ENCODE measurements at places on chromosomes 3 and 15.

- DNase-seq, result no peak
Measured at GRCh38 chr3:188215129-188215528, 61.2 kb downstream of the LPP start.

DNA sequence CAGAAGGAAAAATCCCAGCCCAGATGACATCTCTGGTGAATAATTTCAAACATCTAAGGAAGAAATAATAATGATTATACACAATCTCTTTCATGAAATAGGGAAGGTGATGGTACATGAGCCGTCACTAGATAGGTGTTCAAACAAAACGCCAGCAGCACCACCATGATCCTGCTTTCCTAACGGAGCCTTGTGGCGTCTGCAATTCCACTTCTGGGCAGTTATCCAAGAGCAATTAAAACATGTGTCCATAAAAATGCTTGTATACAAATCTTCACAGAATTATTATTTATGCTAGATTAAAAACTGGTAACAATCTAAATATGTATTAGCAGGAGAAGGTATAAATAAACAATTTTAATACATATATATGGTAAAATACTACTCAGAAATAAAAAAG, 33.7 kb downstream of the RTP4 start:
- DNase-seq, result no peak

DNA sequence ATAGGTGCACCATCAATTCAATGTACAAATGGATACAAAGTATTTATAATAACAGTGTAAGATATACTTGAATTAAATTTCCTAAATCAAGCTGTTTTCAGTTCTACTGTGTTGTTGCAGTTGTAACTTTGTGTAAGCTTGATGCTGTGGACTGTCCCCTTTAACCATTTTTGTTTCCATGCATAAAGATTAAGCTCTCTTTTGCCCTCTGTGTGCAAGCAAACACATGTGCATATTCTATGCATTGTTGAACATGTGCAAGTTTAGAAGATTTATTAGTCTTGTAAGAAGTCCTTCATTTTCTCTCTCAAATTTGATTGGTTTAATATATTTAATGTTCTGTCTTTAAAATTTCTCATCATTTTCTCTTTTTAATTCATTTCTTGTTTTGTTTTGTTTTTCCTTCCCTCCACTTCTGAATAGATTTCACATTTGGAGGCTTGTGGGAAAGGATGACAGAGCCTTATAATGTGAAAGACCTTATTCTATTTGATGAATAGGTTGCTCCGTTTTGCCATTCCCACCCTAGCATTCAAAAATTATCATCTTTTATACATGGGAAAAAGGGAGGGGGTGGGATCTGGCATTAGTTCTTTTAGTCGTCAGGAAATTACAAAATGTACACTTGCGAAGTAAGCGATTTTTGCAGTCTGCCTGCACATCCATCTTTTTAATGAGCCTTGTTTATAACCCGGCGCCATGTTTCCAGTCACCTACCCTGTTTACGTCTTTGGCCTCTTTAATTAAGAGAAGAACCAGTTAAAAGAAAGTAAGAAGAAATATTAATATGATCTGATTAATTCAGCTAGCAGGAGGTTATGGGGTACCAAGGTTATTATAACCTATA, 961.5 kb upstream of the NR2F2 start:
- no peak for DNase-seq

GRCh38 chr15:78974272-78974918, 29.5 kb upstream of the CTSH start:
- DNase-seq, result no peak

DNA sequence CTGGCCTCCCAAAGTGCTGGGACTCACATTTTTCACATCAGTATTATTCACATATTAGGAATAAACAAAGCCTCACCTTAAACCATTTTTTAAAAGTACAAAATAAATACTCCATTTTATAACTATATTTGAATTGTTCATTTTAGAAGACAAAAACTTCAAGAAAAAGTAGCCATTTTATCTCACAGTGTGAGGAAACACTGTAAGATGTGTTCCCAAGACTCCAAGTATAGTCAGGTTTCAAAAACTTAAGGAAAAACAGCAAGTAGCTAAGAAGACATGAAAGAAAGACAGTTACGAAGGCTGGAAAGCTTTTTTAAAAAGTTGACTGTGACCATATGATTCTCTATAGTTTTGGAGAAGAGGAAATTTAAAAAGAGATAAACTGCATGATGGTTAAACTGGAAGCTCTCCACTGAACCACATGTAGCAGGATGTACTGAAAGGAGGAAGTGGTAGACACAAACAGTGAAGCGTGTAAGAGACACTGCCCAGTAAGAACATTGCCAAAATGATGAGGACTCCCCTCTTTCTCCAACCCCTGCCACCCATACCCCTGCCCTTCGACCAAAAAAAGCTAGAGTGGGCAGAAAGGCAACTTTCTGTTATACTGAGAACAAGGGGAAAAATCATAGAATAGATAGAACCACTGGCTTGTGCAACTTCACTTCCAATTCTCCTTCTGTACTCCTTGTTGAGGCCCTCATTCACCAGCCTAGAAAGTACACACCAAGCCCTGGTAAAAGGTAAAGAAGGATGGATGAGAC, 6.2 kb upstream of the TMF1 start:
- no peak for DNase-seq

- peak; percentile 43 for DNase-seq
Measured at GRCh38 chr3:184718431-184718830, 6.6 kb upstream of the MAGEF1 start.

DNA sequence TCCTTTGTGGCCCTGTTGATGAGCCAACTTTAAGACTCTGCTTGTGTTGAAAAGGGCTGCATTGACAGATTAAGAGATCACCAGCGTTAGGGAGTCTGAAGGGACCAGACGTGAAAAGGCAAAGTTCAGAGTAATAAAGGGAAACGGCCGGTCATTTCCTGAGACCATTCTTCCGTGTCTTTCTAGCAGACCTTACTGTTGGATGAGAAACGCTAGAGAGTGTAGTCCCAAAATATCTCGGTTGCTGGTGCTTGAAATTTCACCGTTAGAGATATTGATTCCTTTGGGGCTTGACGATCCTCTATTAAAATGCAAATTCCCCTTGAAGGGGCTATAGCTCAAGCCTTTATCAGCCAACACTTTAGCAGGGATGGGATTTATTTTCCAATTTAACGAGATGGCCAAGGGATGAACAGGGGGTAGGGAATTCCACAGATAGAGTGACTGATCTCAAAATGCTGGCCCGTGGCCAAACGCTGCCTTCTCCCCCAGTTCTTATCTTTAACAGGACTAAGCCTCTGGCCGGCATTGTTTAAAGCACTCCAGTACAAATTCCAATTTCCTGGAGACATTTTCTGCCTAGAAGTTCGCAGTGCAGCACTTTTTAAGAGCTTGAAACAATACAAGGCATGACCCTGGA, 250.4 kb downstream of the TJP1 start:
- peak; percentile 44 for DNase-seq

- DNase-seq, result no peak
Measured at GRCh38 chr3:23913873-23914743, 2.7 kb downstream of the NKIRAS1 start.

DNA sequence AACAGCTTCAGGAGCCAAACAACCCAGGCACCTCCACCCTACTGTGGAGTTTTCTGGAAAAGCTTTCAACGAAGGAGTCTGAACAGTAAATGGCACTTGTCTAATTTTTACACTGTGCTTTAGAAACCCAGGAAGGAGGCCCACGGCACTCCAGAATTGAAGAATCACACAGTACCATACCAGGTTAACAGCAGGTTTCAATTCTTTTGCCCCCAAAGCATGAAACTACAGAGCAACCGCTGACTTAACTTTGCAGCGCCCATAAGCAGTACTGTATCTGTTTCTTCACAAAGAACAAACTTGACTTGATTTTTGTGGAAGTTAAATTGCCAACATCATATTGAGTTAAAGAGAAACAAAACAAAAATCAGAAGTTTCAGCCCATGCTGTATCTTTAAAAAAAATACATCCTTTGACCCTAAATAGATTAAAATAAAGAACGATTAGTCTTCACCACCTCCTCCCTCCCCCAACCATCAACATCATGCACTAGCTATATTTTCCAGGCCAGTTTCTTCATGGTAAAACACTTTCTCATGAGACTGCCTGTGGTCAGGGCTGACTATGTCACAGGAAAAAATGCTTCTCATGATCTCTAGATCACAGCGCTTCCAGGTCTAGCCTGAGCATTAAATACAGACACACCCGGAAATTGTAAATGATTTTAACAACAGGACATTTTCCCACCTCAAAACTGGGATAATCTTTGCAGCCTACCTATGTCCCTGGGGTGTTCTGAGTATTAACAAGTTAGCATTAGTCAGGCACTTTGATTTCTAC, 456.3 kb downstream of the FOXP1 start:
- DNase-seq, result no peak

DNA sequence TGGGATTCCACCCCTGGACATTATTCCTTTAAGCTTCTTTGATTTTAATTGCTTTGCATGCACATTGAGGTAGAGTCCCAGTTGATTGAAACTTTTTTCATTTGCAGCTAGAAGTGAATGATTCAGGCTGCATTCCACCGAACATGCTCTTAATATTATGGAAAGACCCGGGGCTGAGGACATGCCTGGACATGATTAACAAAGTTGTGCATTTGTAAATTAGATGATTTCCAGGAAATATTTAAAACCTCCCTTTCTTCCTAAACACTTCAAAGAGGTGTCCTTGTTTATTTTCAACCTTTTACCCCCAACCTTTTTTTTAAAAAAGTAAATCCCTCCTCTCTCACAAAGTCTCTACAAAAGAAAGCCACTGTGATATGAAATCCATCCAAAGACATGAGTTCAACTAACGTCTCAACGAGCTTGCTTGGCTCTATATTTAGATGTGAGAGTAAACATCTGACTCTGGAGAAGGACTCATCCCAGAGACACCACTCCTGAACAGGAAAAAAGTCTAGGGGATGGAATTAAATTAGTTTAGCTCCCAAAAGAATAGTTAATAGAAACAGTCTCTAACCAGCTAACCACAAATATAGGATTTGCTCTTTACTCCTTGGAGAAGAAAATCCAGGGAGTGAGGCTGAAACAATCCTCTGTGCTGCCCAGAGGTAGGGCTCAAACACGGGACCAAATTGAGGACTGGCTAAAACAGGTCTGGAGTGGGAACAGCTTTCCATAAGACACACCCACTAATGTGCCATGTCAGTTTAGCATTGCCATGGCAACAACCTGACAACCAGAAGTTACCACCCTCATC, 83.1 kb downstream of the XXYLT1 start:
- peak; percentile 65 for DNase-seq

DNA sequence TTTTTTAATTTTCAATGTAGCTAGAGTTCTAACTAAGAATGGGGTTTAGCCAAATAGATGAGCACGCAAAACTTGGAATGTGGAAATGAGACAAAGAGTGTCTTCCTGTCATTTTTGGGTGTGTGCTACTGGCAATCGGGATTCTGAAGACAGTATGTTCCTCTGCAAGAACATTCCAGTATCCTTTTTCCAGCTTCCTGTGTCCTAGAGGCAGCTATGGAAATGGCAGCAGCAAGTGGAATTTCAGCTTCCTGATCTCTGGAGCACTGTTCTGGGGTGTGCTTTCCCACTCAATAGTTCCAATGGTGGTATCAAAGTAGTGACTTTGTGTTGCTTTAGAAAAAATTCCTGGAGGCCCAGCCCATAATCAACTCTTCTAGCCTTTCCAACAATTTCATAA, 642.9 kb upstream of the KCNMB2 start:
- peak; percentile 46 for DNase-seq

- DNase-seq, result no peak
Measured at GRCh38 chr15:25059698-25060471, 105.1 kb downstream of the SNRPN start.

DNA sequence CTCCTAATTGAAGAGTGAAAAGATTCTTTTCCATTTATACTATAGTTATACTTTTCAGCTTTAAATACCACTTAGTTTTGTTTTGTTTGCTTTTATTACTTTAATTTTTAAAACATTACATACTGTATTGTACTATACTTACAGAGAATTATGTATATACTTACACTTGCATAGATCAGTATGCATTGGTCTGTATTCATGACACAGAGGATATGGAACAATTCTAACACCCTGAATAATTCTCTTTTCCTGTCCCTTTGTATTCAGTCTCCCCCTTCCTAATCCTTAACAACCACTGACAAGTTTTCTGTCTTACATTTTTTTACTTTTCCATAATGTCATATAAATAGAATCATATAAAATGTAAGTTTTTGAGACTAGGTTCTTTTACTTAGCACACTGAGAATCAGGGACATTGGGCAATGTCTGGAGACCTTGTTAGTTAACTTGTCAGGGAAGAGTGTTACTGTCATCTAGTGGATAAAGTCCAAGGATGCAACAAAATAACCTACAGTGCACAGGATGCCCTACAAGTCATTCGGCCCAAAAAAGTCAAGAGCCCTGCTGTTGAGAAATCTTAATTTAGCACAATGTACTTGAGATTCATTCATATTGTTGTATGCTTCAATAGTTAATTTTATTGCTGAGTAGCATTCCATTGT, 95.7 kb upstream of the MCTP2 start:
- peak; percentile 14 for DNase-seq

DNA sequence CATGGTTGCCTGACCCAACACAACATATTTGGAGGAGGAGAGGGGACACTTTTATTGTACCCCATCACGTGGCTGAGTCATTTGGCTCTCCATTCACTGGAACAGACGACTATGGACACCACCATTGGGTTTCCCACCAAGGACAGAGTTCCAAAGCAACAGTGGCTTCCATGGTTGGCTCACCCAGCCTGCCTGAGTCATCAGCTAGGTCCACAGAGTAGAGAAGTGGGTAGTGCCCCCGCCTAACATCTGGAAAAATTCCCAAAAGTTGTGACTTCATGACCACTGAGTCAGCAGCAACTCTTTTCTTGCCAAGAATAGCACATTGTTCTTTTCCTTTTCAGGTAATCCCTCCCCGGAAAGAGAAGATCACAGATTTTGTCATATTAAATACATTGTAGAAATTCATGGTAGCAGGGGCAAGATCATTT, 3.0 kb upstream of the PPP1R2 start:
- DNase-seq, result no peak

DNA sequence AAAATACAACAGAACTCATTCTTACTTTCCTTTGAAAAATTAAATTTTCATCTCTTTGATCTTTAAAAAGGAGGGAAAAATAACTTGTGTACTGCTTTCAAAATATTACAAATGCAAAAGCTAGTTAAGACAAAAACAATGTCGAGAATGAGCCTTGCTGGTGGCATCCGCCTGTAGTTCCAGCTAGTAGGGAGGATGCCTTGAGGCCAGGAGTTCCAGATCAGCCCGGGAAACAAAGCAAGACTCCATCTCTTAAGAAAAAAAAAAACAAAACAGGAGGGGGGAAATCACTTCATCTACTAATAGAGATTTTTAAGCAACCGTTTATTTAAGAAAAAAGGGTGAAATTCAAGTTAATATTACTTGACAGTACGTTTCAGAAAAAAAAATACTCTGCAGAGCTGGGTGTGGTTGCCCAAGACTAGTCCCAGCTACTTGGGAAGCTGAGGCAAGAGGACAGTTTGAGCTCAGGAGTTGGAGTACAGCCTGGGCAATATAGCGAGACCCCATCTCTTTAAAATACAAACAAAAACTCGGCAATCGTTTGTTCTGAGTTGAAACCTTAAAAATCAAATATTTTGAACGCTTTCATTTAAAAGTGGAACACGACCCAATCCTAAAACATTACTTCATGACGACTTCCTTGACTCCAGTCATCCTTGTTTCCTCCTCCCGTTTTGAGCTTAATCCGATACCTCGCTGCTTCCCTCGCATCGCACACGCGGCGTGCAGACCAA, 1.2 kb downstream of the KPNA1 start:
- peak; percentile 72 for DNase-seq

GRCh38 chr3:46087871-46088270, 60.6 kb upstream of the XCR1 start:
- DNase-seq, result peak; percentile 44

GRCh38 chr3:60912142-60912541, 339.1 kb downstream of the FHIT start:
- DNase-seq, result no peak
